ENCODE measurements at places on chromosomes 1 and 21.

DNA sequence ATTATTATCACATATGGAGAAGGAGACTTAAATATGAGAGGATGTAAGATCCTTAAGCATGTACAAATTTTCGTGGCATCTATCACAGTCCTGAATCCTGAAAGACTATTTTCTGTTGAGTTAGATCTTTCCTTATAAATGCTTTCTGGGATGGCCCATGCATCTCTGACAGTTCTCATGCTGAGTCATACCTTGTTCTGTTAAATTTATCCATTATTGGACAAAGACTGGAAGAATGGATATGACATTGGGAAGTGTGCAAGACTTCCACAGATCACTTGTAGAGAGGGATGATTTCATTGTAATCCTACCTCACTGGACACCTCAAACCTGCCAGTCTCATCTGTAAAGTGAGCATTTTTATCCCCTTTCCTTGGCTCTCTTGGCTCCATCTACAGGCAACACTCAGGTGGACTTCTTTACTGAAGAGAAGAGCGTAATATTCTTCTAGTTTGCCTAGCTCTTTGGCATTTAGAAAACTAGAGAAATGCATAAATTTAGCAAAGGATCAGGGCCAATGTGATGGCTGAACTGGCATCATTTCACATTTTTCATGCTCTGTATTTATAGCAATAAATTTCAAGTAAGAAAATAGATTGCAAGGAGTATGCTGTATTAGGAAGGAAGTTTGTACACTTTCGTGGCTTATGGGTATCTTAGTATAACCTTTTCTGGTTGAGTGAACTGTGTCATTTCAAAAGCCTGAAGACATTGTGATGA lies 128.2 kb downstream of the NFIA start:
- no peak for DNase-seq

GRCh38 chr1:54337928-54338327 lies 68.3 kb downstream of the SSBP3 start:
- DNase-seq = no peak

- DNase-seq = no peak
These were observed 668.4 kb downstream of the KCNT2 start for GRCh38 chr1:195939844-195940243.

- DNase-seq = no peak
These were observed 18.5 kb downstream of the IBA57 start for GRCh38 chr1:228184152-228184551.

DNA sequence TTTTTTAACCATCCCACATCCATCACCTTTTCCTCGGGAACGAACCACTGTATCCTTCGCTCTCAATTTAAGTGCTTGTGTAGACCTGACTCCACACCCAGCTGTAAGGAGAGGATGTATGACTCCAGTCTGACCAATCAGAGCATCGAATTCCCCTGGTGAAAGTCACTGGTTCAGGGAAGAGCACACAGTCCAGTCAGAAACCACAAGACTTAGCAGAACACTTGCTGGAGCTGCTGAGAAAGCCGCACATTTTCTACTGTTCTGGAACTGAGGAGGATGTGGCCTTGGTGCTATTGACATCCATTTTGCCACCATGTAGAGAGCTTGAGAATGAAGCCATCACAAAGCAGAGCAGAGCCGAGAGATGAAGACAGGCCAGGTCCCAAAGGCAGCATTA lies 59.9 kb upstream of the CNN3 start:
- no peak for DNase-seq

GRCh38 chr1:31924839-31925238 lies 13.3 kb downstream of the PTP4A2 start:
- no peak for DNase-seq

GRCh38 chr1:152855661-152856060 lies 4.1 kb upstream of the LCE7A start:
- DNase-seq = no peak

GRCh38 chr1:99660496-99660895 lies 14.6 kb downstream of the PALMD start:
- DNase-seq = no peak

DNA sequence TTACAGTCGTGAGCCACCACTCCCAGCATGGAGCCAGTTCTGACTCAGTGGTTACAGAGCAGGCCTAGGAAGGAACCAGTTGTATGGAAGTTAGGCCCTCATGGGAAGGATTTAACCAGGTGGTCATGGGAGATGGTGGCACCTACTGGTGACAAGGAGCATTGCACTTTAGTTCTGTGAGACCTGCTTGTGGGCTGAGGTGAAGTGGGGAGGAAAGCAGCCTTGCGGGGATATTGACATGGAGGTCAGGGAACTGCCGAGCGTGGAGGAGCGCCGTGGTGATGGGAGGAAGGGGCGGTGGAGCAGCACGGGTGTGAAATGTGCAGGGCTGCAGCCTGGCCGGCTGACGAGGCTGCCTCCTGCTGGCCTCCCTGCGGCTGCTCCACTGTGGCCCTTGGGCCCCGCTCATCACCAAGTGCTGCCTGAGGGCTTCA lies 100.4 kb downstream of the GALNT2 start:
- peak; percentile 42 for DNase-seq

- no peak for DNase-seq
These were observed 62.4 kb downstream of the DISC1 start for GRCh38 chr1:231688989-231689388.

- DNase-seq = no peak
These were observed 12.3 kb downstream of the MACF1 start for GRCh38 chr1:39216771-39217170.

DNA sequence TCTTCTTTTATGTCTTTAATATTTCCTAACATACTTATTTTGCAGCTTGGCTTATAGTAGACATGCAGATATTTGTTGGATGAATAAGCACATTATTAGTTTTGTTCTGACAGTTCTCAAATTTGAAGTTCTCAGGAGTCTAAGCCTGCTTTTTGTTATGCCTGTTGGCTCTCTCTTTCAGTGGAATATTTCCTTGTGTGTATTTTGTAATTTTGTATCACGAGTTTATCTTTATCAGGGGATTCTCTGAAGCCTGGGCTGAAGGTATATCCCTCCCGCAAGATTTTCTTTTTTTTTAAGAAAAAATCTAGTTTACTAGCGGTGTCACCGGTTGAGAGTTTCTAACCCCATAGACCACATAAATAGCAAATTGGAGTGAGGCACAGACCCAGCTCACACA lies 105.9 kb downstream of the RGL1 start:
- DNase-seq = no peak

GRCh38 chr1:20184997-20185833 lies 681 bp upstream of the UBXN10 start:
- no peak for DNase-seq

DNA sequence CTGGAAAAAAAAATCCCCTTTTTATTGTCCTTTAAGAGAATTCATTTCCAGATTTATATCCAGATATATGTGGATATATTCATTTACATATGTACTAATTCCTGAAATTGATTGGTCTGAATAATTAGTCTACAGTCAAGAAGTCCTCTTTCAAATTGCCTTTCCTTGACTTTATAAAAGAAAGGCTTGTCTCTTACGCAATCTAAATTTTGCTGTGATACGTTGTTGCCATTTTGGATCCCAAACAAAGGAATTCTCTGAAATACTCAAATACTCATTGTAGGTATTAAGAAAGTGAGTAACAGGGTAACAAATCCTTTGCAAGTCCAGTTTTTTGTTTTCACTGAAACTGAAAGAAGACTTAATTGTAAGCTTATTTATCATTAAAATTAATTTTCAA lies 136.9 kb upstream of the KIAA1614 start:
- DNase-seq = no peak

DNA sequence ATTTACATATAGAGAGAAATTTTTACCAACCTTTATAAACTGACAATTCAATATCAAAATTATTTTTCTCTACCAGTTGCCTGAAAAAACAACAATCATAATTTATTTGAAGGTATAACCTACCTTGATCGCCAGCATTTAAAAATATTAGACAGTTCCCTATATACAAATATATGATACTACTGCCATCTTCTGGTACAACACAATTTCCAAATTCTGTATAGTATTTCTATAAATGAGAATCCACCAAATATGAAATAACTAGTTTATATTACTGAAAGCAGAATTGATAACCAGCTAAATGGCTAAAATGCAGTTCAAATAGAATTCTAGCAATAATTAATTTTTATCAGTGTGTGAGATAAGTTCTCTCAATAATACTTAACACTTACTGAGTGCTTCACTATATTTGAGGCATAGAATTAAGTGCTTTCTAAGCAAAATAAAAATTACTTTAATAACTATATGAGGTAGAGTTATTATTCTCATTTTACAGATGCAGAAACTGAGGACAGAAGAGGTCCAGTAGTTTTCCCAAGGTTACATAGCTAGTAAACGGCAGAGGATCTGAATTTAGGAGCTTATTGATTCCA lies 75.6 kb downstream of the PIGK start:
- no peak for DNase-seq

- no peak for DNase-seq
These were observed 643 bp upstream of the MOV10 start for GRCh38 chr1:112673592-112674439.

- peak; percentile 71 for DNase-seq
These were observed 15.0 kb upstream of the RGS4 start for GRCh38 chr1:163054181-163054591.

DNA sequence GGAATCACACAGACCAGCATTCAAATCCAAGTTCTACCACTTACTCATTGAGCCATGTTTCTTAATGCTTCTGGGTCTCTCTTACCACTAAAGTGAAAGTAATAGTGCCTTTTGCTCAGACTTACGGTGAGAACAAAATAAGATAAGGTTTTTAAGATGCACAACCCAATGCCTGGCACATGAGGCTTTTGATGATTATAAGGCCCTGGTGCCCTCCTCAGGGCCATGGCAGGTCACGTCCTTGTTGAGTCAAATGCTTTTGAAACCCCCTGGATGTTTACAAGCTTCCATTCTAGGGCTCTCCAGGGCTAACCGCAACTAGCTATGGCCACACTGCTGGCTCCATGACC lies 76.0 kb downstream of the TENT5C start:
- no peak for DNase-seq

- no peak for DNase-seq
These were observed 794 bp downstream of the KRTAP12-3 start for GRCh38 chr21:44658541-44658910.

- no peak for DNase-seq
These were observed 18.5 kb upstream of the C1orf21 start for GRCh38 chr1:184368354-184368753.

DNA sequence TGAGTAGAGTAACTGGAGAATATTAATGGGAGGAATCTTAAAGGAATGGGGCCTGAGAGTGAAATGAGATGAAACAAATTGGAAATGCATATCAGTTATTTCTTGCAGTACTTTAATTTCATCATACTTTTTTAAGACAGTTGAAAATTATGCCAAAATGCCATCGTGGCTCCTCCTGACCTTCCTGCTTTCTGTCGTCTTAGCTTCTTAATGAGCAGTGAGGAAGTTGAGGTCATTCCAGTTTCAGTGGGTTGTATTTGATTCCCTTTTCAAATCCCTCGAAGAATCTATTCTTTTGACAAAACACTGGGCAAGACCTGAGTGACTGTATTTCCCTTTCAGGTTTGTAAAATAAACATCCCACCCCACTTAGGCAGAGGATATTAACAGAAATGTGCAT lies 134.9 kb upstream of the MAP1LC3C start:
- DNase-seq = no peak

DNA sequence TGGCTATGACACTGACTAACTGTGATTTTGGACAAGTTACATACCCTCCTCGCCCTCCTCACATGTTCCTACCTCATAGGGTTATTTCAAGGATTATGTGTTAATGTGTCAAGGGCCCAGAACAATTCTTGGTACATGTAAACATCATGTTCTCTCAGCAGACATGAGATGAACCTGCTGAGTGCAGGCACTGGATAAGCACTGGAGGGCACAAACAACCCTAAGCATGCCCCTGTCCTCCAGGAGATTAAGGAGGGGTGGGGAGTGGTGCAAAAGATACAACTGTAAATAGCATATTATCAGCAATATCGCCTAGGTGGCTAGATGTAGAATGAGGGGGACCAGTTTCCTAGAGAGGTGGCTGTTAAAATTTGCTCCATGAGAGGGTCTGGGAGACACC lies 17.7 kb upstream of the RGS16 start:
- no peak for DNase-seq

DNA sequence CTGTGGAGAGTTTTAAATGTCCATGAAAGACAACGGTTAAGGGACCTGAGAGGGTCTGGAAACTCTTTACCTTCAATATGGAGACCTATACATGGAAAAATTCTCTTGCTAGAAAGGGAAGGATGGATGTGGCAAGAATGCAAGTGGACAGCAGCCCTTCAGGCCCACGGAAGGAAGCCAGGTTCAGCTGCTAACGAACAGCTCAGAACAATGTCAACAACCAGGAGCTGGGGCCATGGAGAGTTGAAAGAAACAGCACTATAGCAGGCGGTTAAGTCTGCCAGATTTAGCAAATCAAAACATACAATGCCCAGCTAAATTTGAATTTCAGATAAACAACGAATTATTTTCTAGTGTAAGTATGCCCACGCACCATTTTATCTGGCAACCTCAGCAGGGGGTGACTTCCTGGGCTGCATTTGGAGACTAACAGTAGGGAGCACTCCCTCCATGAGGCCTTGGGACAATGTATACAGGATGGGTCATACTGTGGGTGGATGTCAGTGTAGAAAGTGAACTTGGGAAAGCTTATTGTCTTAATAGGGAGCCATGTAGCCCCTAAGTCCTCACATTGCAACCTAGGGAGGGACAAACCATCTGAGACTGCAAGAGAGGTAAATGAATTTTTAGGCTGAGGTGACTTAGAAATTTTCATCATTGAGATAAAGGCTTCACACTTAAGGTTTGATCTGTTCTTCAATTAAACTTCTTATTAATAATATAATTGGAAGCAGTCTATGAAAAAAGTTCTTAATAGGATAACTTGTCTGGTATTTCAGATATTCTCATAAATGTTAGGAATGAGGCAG lies 7.8 kb upstream of the H3-3A start:
- no peak for DNase-seq

DNA sequence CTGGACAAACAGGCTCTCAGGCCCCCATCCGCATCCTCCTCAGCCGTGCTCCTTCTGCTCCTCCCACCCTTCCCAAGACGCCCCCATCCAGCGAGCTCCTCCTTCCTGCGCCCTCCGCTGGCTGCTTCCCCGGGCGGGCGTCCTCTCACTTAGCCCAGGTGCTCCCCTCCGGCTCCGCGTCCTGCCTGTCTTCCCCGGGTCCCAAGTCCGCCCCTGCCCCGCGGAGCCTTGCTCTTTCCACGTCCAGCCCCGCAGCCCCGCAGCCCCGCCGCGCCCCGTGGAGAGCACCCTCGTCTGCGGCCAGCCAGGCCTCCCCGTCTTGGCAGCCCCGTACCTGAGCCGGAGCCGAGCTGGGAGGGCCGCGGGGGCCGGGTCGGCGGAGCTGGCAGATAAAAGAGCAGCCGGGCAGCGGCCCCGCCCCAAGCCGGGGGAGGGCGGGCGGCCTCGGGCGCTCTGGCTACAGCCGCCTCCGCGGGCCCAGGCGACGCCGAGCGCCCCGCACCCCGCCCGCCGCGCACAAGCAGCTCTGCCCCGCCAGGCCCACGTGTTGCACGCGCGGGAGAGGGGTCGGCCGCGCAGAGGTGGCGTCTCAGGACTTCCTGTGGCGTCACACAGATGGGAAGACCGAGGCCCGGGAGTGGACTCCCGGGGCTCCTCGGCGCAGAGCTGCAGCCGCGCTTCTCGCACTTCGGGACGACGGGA lies at the start of gene PAQR7:
TSS of gene PAQR7 (minus strand) at position 555 of the 702 bp plus-strand sequence. CDS start 11,869 bp downstream, outside the sequence.
- peak; percentile 73 for DNase-seq

- DNase-seq = no peak
These were observed 188.6 kb downstream of the FCRL5 start for GRCh38 chr1:157363660-157364140.
